ENCODE measurements at places on chromosomes 11 and 22. TPM values are rescaled to one million over a fixed set of nuclear protein-coding genes. Genes with fewer than 3 reads are reported as not detected.

SPON1 gene
- 139 TPM for total RNA-seq

- peaks cover 10% of the 10 kb centered on the region for H3K4me1 ChIP-seq
- peak overlapping the region; percentile 73 for H3K27ac ChIP-seq
- no peaks in the 10 kb centered on the region for H3K36me3 ChIP-seq
- H3K27me3 ChIP-seq: no peaks in the 10 kb centered on the region
- H3K4me3 ChIP-seq: no peak overlapping the region
These were observed 49.3 kb downstream of the WT1 start for GRCh38 chr11:32385998-32386397.

DNA sequence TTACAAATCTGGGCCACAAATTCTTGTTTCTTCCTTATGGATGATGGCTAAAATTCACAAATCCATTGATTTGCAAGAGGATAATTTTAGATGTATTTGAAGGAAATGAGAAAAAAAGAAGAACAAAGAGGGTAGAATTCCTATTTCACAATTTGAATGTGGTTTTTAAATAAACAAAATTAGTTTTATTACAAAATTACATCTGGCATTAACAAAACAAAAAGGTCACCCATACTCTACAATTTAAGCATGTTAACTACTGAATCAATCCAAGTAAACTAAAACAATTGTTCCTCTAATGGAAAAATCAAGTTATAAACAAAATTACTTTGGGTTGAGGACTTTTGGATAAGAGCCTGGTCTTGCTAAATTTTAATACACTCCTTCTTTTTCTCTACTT is 242.0 kb downstream of the METTL15 start:
- H3K4me1 ChIP-seq: no peaks in the 10 kb centered on the region
- no peak overlapping the region for H3K27ac ChIP-seq
- H3K36me3 ChIP-seq: no peaks in the 10 kb centered on the region
- no peaks in the 10 kb centered on the region for H3K27me3 ChIP-seq
- H3K4me3 ChIP-seq: no peak overlapping the region

DNA sequence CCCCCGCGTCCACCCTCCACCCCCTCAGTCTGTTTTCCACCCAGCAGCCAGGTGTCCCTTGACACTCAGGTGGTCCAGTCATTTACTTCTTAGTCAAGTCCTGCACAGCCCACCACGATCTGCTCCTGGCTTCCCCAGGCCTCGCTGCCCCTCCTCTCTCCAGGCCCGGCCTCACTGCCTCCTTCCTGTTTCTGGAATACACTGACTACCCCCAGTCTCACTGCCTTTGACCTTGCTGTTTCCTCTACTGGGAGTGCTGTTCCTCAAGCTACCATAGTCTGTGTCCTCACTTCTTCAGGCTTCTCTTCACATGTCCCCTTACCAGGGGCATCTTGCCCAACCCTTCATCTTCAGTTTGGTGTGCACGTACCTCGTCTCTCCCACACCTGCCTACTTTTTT is 7.4 kb downstream of the MCM5 start:
- no peaks in the 10 kb centered on the region for H3K36me3 ChIP-seq
- no peak overlapping the region for H3K27ac ChIP-seq
- no peak overlapping the region for H3K4me3 ChIP-seq
- no peaks in the 10 kb centered on the region for H3K4me1 ChIP-seq

SLC17A6 gene
- not detected for total RNA-seq

- H3K36me3 ChIP-seq: no peaks in the 10 kb centered on the region
- H3K4me1 ChIP-seq: no peaks in the 10 kb centered on the region
- no peak overlapping the region for H3K27ac ChIP-seq
- no peak for DNase-seq
- no peak overlapping the region for H3K4me3 ChIP-seq
- H3K27me3 ChIP-seq: no peaks in the 10 kb centered on the region
These were observed 9.5 kb downstream of the YPEL1 start for GRCh38 chr22:21725956-21726649.

DNA sequence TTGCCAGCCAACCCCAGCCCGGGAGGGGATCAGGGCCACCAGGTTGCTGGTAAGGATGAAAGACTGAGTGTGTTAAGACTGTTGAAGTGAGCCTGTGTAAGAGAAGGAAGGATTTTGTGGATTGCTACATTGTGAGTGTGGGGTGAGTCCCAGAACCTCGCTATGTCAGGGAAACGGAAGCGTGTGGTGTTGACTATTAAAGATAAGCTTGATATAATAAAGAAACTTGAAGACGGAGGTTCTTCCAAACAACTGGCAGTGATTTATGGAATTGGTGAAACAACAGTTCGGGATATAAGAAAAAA is 627 bp downstream of the JRKL start:
- peak overlapping the region; percentile 87 for H3K27ac ChIP-seq
- H3K4me3 ChIP-seq: peak overlapping the region; percentile 83
- DNase-seq: no peak
- H3K27me3 ChIP-seq: no peaks in the 10 kb centered on the region

GRCh38 chr11:31797190-31798056 is 13.7 kb downstream of the PAX6 start:
- H3K4me3 ChIP-seq: no peak overlapping the region
- no peaks in the 10 kb centered on the region for H3K4me1 ChIP-seq
- no peak for DNase-seq
- H3K36me3 ChIP-seq: no peaks in the 10 kb centered on the region
- no peak overlapping the region for H3K27ac ChIP-seq

BTBD18 gene
- not detected for total RNA-seq

DNA sequence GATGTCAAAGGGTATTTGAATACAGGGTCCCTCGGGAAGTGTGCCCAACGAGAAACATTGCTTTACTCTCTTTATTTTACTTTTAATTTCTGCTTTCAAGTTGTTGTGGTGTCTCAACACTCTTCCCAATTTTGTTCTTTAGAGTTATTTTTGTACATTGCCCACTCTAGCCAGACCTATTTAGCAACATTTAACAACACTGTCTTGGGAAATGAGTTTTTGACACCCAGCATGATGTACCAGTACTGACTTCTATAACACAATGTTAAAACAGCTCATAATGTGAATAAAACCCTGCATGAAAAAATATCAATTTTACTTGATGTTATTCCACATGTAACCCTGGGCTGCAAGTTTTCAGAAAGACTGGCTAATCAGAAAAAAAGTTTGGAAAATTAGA is 350.2 kb upstream of the PITPNB start:
- no peaks in the 10 kb centered on the region for H3K27me3 ChIP-seq
- no peak overlapping the region for H3K4me3 ChIP-seq
- H3K4me1 ChIP-seq: peaks cover 4% of the 10 kb centered on the region
- H3K27ac ChIP-seq: no peak overlapping the region
- DNase-seq: no peak

DNA sequence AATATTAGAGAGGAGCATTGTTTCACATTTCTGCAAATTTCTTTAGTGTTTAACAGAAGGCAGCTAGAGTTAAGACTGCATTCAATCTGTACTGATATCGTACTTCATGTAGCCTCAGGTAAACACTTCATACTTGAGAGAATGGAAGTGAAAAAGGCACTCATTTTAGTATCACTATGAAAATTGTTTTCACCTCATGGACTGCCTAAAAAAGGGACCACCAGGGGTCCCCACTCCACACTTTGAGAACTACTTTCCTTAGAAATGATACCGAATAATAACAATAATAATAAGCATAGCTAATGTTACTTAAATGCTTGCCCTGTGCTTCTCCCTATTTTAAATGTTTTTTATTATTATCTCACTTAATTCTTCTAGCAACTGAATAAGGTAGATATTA is 95.1 kb downstream of the BLID start:
- H3K36me3 ChIP-seq: no peaks in the 10 kb centered on the region
- H3K27ac ChIP-seq: no peak overlapping the region
- peak; percentile 25 for DNase-seq
- no peaks in the 10 kb centered on the region for H3K27me3 ChIP-seq
- no peak overlapping the region for H3K4me3 ChIP-seq

DNA sequence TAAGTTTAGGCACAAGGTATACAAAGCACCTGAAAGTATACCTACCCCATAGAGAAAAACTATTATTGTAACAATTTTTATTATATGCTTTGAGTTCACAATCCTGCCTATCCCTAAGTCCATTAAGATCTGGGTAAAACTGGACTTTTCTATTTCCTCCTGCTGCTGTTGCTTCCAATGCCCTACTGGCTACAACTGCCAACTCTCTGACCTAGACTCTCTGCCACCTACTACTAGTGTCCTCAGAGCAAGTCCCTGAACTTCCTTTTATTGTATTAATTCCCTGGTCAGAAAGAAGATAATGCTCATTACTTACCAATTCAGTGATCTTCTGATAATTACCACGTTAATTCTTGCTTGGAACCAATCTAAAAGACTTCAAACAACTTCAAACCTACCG is 70.3 kb downstream of the RBFOX2 start:
- DNase-seq: no peak
- H3K27ac ChIP-seq: no peak overlapping the region
- no peaks in the 10 kb centered on the region for H3K36me3 ChIP-seq
- no peak overlapping the region for H3K4me3 ChIP-seq
- no peaks in the 10 kb centered on the region for H3K27me3 ChIP-seq

CLDN5 gene
- 671 TPM for total RNA-seq

DNA sequence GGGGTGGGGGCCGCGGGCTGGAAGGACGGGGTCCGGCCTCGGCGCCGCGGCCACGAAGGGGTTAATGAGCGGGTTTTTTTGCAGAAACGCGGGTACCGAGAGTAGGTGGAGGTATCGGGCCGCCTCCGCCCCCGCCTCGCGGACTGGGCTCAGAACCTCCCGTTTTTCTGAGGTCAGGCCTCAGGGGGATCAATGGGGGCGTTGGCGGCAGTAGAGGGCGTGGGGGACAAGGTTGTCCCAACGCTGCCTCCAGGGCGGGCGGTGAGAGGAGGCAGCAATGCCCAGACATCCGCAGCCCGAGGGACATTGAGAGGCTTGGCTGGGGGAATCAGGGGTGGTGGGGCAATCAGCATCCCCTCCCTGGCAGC is 34.8 kb upstream of the PRODH start:
- no peak for DNase-seq
- no peak overlapping the region for H3K27ac ChIP-seq
- no peaks in the 10 kb centered on the region for H3K36me3 ChIP-seq
- no peaks in the 10 kb centered on the region for H3K27me3 ChIP-seq

- no peak overlapping the region for H3K27ac ChIP-seq
- no peak overlapping the region for H3K4me3 ChIP-seq
- H3K27me3 ChIP-seq: no peaks in the 10 kb centered on the region
These were observed 60.9 kb downstream of the SYT13 start for GRCh38 chr11:45225277-45225676.

- no peak overlapping the region for H3K27ac ChIP-seq
- DNase-seq: no peak
- no peak overlapping the region for H3K4me3 ChIP-seq
- no peaks in the 10 kb centered on the region for H3K27me3 ChIP-seq
- no peaks in the 10 kb centered on the region for H3K36me3 ChIP-seq
These were observed 83.8 kb upstream of the KCNQ1OT1 start for GRCh38 chr11:2783536-2784082.

MOV10L1 gene
- 3.4 TPM for total RNA-seq

DNA sequence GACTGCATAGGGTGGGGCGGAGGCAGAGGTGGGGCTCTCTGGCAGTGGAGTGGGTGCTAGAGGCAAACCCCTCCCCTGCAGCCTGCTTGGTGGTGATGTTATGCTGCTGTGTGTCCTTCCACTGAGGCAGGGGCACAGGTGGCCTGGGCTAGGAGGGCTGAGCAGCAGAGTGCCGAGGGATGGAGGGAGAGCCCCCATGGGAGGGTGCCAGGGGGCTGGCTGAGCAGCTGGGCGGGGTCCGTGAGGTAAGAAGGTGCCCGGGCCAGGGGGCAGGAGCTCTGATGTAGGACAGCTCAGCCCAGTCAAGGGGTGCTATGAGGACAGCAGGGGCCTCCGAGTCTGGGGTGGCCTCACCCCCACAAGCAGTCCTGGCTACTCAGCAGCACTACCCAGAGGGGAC is 4.2 kb downstream of the CLDN5 start:
- no peaks in the 10 kb centered on the region for H3K4me1 ChIP-seq
- H3K27ac ChIP-seq: peak overlapping the region; percentile 83
- no peak overlapping the region for H3K4me3 ChIP-seq

- no peak overlapping the region for H3K4me3 ChIP-seq
- no peak for DNase-seq
- H3K4me1 ChIP-seq: no peaks in the 10 kb centered on the region
- H3K27me3 ChIP-seq: peaks cover 3% of the 10 kb centered on the region
- no peak overlapping the region for H3K27ac ChIP-seq
These were observed 233.4 kb downstream of the INSC start for GRCh38 chr11:15347969-15348734.

- H3K27ac ChIP-seq: peak overlapping the region; percentile 75
- H3K4me3 ChIP-seq: no peak overlapping the region
- H3K4me1 ChIP-seq: peaks cover 17% of the 10 kb centered on the region
- H3K36me3 ChIP-seq: no peaks in the 10 kb centered on the region
- H3K27me3 ChIP-seq: no peaks in the 10 kb centered on the region
- peak; percentile 89 for DNase-seq
These were observed 160.9 kb downstream of the ADAMTS15 start for GRCh38 chr11:130609121-130610035.

TP53AIP1 gene
- not detected for total RNA-seq

PATL1 gene
- 3.5 TPM for total RNA-seq

- no peak for DNase-seq
- no peaks in the 10 kb centered on the region for H3K27me3 ChIP-seq
- H3K36me3 ChIP-seq: no peaks in the 10 kb centered on the region
- H3K4me1 ChIP-seq: no peaks in the 10 kb centered on the region
- H3K4me3 ChIP-seq: no peak overlapping the region
These were observed 4.3 kb upstream of the CRTAM start for GRCh38 chr11:122833846-122834464.

DNA sequence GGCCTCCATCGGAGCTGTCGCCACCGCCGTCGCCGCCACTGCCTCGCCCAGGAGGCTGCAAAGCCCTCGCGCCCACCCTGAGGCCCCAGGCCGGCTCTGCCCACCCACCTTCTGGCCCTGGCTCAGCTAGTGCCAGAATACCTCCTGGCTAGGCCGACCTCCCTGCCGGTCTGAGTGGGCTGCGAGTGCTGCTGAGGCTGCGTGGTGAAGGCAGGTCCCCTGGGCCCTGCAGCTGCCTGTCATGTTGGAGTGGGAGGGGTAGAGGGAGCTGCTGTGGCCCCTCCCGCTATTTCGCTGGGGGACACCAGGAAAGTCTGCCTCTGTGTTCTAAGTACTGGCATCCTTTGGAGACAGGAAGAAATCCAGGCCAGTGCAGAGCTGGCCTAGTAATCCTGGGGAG is 34.2 kb downstream of the LRRC10B start:
- H3K27me3 ChIP-seq: no peaks in the 10 kb centered on the region
- H3K4me3 ChIP-seq: no peak overlapping the region
- H3K27ac ChIP-seq: no peak overlapping the region
- H3K36me3 ChIP-seq: no peaks in the 10 kb centered on the region
- DNase-seq: no peak
- H3K4me1 ChIP-seq: no peaks in the 10 kb centered on the region

All from uterus (tissue), 4 donors.